ENCODE measurements at places on chromosomes 12 and 14.

GRCh38 chr14:90402016-90402415, 5.2 kb downstream of the CALM1 start:
- no peak for DNase-seq

GRCh38 chr14:70107309-70107708, 81.4 kb downstream of the SLC8A3 start:
- no peak for DNase-seq

- DNase-seq: no peak
Observed at GRCh38 chr12:27451036-27451825, 4.7 kb downstream of the SMCO2 start.

DNA sequence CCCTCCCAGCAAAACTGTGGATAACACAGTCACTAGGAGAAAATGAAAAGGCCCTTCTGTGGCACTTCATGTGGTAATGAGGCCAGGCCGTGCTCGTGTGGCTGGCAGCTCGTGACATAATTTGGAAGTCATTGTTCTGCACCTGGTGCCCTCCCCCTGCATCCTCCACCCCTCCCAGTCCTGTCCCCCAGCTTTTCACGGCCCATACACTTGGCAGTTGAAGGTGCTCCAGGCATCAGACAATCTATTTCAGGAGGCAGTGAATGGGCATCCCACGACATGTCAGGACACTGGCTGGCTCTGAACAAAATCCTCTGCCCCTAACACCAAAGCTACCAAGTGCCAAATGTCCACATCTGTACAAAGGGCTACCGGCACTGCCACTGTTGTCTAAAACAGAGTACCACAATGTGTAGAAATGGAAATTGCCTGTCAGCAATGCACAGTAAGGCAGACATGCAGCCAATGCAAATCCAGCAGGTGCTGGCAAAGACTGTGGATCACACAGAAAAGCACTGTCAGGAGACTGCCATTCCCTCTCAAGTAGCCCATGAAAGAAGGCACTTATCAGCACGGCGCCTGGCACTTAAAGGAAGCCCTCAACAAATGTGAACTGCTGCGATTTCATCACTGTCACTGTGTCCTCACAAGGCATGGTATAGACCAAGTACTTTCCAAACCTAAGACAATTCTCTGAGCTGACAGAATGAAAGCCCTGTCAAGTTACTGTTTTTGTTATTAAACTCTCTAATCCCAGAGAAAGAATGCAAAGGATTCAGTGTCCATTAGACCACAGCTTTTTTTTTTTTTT, 39.1 kb downstream of the CORO1C start:
- no peak for DNase-seq

- no peak for DNase-seq
Observed at GRCh38 chr12:126051611-126052107, 986.4 kb downstream of the AACS start.

DNA sequence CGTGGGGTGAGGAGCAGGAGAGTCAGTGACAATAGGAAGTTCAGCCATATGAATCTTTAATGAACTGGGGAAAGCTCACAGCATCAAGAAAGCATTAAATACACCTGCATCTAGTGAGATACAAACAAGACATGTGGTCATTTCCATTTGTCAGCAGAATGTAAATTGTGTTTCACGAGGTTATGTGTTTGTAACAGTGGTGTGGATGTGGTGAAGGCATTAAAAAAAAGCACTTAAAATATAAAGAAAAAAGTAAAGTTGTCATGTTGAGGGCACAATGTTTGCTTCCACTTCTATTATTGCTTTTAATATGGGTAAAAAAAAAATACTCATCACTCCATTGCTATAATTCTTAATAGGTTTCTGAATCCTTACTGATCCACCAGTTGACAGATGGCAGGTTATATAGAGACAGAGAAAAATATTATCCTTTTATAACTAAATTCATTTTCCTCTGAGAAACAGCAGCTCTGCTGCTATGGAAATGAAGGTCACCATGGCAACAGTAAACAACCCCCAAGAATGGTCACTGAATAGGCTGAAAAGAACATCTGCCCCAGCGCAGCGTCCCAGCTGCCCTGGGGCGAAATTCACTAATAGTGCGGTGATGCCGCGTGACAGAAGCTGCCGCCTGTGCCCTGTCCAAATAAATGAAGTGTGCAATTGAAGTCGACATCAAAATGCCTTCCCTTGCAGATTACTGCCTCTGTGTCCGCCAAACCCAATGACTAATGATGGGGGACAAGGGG, 226.1 kb downstream of the FOXN3 start:
- no peak for DNase-seq

DNA sequence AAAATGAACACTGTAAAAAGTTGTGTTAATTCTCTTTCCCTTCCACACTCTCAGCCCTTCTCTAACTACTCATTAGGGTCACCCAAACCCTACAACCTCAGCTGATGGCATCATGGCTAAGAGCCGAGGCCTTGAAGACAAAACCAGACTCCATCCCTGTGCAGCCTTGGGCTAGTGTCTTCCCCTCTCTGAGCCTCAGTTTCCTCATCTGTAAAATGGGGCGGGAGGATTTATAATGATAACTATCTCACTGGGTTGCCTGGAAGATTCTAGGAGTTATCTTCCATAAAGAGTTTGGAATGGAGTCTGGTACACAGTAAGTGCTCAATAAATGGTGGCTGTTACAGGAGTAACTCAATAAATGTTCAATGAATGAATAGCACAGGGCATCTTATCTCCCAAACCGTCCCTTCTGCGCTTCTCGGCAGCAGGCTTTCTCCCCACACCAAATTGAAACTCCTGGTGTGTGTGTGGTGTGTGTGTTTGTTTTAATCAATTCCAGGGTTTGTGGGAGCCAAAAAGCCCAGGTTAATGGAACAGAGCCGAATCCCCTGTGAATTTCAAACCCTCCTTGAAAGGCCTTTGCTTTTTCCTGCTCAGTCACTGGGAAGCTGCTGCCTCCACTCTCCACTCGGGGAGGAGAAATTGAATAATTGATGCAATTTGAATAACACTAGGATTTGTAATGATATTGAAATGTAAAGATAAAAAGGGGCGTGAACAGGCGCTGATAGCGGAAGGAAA, 61.2 kb upstream of the FAM222A start:
- no peak for DNase-seq

DNA sequence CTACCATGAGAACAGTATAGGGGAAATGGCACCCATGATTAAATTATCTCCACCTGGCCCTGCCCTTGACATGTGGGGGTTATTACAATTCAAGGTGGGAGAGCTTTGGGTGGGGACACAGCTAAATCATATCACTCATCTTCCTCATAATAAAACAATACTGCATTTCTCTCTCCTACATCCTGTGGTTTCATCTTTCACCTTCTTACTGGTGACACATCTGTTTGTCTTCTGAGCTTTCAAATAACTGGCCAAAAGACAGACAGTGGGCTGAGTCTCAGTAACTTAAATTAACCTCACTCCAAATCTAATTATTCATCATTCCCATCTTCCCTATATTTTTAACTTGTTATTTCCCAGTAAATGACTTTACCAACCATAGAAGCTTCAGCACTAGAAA, 729.7 kb upstream of the USP15 start:
- no peak for DNase-seq

DNA sequence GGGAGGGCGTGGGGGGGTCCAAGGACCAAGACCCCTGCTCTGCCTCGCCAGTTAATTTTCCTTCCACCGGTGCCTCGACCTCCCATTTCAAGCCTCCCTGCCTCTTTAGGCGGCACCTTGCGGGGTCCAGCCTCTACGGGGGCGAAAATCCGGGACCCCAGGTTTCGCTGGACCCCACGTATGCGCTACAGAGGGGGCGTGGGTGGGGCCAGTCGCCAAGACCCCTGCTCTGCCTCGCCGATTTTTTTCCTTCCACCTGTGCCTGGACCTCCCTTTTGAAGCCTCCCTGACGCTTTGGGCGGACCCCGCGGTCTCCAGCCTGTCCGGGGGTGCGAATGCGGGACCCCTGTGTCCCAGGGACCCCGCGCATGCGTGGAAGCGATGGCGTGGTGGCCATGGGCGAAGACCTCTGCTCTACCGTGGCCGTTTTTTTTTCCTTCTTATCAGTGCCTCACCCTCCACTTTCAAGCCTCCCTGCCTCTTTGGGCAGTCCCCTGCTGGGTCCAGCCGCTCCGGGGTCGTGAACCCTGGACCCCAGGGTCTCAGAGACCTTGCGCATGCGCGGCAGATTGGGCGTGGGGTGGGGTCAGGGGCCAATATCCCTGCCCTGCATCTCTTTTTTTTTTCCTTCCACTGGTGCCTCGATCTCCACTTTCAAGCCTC, 324.2 kb downstream of the ALG10 start:
- no peak for DNase-seq

GRCh38 chr12:6430124-6430989, 14.4 kb upstream of the CD27 start:
- no peak for DNase-seq

DNA sequence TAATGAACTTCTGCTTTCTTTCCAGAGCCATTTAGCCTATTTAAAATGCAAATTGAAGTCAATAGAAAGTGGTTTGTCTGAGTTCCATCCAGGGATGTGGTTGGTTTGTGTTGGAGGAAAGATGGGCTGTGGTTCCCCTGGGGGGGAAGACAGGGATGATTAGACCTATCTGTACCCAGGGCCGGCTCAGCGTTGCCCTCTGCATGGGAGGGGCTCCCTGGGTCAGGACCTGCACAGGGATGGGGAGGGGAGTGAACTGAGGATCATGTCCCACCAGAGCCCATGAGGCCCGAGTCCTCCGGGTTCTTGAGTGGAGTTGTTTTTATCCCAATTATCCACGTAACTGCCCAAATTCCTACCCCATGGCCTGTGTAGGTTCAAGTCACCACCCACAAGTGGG, 76.9 kb upstream of the SFSWAP start:
- DNase-seq: no peak

- DNase-seq: no peak
Observed at GRCh38 chr12:51269174-51270066, 795 bp downstream of the SMAGP start.

GRCh38 chr12:114913871-114914801, 230.2 kb upstream of the TBX3 start:
- DNase-seq: no peak

GRCh38 chr12:100959481-100959880, 164.9 kb downstream of the ANO4 start:
- DNase-seq: no peak

- DNase-seq: no peak
Observed at GRCh38 chr12:29625359-29625953, 128.0 kb upstream of the OVCH1 start.

- DNase-seq: no peak
Observed at GRCh38 chr14:65462411-65462810, 49.9 kb downstream of the FUT8 start.

DNA sequence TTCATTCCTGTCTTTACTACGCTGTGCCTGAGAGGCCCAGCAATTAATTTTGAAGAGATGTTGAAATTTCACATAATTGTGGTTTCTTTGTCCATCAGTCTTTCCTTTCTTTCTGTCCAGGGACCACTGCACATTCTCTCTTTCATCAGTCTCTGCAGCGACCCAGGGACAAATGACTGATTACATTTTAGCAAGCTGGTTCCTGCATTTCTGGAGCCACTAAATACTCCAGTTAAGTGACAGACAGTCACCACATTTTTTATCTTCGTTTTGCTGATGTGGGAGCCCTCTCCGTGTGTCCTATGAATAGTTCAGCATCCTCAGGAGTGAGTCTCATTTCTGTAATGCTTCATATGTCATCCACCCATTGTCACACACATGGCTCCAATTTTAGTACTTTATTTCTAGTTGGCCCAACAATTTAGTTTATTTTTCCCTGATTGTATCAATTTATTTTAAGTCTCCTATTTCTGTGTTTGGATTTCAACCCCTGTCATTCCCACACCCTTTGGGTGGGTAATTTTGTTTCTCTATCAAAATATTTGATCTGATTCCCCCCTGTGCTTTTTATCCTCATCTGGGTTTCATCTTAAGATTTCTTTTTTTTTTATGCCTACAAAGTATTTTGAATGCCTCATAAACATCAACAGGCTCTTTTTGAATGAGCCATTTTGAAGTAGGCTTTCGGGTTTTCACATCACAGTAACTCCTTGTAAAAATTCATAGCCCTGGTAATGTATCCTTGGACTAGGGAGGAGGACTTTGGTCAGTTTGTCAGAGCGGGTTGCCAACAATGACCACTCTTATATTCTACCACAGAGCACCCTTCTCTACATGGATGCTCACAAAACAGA, 1196.5 kb downstream of the GALC start:
- DNase-seq: no peak

All from stimulated activated CD4-positive, alpha-beta T cell treated with anti-CD3 and anti-CD28 coated beads, Interleukin-12 subunit alpha, Interleukin-12 subunit beta, amount 100 ng/mL, for 48 hours (primary cell).